ENCODE measurements at places on chromosomes 16 and 17. TPM values are rescaled to one million over a fixed set of nuclear protein-coding genes. Genes with fewer than 3 reads are reported as not detected.

The CDH16 gene
- not detected for total RNA-seq

DNA sequence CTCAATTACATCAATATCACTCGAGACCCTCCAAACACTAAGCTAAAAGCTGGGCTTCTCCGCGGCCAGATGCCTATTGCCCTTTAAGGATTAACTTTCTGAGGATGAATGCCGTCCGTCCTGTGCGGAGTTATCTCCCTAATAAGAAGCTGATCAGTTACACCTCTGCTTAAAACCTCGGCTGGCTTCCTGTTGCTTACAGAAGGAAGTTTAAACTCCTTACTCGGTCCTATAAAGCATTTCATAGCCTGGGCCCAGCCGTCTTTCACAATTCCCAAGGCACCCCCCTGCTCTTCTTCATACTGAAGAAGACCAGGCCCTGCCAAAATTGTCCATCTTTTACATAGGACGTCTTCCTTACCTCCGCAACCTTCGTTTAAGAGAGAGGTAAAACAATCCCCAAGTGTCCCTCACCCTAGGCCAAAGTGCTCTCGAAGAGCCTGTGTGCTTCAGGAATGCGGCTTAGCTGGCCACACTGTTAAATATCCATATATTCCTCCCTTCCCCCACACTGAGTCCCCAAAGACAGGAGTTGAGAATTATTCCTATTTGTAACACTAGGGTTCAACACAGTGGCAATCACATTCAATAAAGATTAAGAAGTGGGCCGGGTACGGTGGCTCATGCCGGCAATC is 112.6 kb upstream of the IRX5 start:
- no peak for DNase-seq

DNA sequence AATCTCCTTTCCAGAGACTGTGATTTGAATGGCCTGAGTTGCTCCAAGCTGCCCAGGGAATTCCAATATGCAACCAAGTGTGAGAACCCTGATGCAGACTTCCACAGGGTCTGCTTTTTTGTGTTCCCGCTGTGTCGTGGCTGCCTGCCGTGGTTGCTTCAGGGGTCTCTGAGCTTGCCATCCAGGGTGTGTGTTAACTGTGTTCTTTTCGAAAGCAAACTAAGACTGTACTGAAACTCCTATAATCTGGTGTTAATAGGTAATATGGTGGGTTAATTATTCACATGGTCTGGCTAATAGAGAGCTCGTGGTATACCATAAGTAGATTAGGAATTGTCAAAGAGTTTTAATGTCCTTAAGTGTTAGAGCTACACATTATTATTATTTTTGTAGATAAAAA is 20.7 kb downstream of the UBN1 start:
- DNase-seq, result no peak

The KRTAP1-5 gene
- total RNA-seq, result not detected

DNA sequence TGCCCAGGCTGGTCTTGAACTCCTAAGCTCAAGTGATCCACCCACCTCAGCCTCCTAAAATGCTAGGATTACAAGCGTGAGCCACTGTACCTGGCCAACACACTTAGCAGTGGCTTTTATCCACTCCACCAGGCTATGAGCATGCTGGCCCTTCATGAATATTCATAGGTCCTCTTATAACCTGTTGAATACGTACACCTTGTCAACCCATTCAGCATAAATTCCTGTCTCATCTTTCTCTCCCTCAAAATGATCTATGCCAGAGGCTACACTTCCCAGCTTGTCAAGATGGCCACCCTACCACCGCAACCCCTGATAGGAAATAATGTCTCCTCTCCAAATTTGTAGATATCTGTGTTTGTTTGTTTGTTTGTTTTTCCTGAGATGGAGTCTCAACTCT is 11.0 kb upstream of the ZG16 start:
- no peak for DNase-seq

GRCh38 chr17:82703935-82704865 is 5.7 kb upstream of the RAB40B start:
- DNase-seq, result peak; percentile 46

DNA sequence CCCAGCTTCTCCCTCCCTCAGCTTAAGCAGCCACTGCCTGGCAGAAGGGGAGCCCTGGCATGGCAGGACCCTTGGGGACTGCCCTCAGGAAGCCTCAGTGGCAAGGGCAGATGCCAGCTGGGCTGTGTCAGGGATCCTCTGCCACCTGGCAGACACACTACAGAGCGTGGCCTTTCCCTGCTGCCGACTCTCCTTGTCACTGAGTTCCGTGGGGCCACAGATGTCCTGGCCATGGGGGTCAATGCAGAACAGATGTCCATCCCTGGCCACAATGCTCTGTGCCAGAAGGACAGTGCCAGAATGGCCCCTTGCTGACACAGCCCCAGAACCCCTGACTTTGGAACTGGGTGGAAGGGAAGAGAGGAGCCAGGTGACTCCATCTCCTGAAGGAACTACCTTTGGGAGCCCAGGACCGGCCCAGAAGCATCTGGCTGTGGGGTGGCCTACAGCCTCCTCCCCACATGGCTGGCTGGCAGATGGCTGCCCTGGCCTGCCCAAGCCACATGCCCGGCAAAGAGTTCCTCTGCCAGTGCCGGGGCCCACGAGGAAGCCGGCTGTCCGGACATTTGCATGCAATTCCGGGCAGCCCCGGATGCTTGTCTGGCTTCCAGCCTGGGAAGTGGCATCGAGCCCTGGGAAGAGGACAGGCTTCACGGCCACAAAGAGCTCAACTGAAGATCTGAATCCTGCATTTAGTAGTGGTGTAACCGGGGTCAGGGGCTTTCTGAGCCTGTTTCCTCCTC is 24.1 kb downstream of the NPTX1 start:
- DNase-seq, result no peak

DNA sequence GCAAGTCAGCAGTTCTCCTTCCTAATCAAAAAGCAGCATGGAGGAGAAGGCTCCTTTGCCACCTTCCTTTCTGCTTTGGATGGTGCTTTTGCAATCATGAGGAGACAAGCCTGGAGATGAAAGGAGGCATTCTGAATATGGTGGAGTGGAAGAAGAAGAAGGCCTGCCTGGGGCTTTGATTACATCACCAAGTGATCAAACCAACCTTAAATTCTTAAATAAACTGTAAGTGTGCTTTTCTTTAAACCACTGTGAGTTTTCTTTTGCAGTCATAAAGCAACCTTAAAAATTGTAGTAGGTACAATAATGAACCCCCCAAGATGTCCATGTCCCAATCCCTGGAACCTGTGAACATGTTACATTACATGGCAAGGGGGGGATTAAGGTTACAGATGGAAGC is 31.7 kb upstream of the IL21R start:
- DNase-seq, result no peak

DNA sequence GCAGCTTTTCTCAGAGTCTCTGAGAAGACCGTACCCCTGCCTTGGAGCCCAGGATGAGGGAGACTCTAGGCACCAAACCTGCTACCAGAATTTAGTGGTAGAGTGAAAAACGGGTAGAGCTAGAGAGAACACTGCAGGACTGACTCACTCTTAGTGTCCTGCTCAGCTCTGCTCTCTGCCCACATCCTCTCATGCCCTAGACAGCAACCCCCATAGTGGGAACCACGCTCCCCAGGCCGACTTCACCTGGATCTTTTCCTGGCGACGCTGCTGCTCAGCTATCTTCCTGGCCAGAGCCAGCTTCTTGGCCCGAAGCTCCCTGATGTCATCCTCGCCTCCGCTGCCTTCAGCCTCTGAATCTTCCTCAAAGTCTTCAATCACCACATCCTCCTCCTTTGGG is 26.7 kb downstream of the HIC1 start:
- DNase-seq, result no peak

The TOM1L1 gene
- 25.9 TPM for total RNA-seq

The SPECC1 gene
- 15.8 TPM for total RNA-seq

DNA sequence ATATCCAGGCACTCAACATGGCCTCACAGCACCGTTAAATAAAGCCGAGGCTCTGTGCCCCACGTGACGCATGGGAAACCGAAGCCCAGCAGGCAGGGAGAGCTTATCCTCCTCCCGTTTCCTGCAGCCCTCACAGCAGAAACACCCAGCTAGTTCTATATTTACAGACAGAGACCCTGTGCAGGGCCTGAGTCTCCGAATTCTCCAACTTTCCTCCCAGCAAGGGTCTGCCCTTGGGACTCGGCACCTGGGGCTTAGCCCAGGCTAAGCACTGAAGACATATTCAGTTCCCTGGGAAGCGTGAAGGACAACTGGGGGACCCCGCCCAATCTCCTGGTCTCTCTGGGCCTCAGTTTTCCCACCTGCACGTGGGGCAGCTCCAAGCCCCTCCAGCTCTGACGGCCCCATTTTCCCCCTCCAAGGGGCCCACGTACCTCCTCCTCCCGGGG is 29.2 kb downstream of the TRPV3 start:
- no peak for DNase-seq

DNA sequence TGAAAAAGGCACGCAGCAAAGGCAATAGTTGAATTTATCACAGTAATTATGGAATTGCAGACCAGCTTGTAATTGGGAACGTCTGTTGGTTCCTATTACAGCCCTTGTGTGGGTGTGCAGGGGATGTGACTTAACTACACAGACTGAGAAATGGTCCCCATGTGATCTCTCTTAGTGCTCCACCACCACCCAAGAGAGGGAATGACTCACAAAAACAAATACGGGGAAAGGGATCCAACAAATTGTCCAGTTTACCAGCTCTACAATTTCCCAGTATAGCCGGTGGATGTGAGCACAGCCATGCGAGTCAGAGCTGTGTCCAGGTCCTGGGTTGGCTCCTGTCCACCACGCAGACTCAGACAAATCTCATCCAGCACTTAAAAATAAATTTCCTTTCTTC is 337.9 kb downstream of the GRIN2A start:
- DNase-seq, result no peak

The C16orf89 gene
- total RNA-seq, result not detected

DNA sequence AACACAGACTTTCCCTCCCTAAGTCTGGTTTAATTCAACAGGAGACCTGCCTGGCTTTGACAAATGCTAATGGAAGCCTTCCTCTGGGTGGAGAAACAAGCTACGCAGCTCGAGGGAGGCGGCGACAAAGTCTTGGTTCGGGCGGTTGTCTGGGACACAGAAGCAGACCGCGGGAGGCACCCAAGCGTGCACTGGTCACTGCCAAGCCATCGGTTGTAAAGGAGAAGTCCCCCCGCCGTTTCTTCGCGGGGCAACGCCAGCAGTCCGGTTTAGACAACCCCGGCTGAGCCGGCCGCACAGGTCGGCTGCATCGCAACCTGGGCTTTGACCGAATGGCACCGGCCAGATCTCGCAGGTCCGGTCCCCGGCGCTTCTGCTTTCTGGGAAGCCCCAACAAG is 586 bp downstream of the GLYR1 start:
- DNase-seq, result peak; percentile 77

The FUS gene
- 36.5 TPM for total RNA-seq

The CPNE7 gene
- total RNA-seq, result 16.5 TPM

The TPSAB1 gene
- not detected for total RNA-seq

The CCT6B gene
- total RNA-seq, result 0.61 TPM

Measured in HT-29 (cell line).